Adrenal gland (tissue), 19 donors: ENCODE measurements at places on chromosomes 6 and 20.
A peak's percentile ranks its signal among the peaks of the same experiment; 100 is the strongest.

DNA sequence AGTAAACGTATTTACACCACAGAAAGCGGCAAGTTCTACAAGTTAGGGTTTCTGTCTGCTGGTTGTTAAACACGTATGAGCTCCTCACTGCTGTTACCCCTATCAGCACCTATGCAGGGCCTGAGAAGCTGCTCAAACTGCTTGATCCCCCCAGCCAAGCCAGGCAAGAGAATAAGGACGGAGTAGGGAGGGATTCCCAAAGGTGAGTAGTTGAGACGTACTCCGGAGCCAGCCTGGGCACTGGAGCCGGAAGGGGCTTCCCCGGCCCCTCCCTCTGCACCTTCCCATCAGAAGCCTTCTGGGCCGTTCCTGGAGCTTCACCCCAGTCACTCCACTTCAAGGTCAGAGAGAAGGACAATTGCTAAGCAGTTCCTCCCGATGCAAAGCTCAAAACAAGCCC is 58.0 kb downstream of the RIPOR3 start:
- no peak for DNase-seq

DNA sequence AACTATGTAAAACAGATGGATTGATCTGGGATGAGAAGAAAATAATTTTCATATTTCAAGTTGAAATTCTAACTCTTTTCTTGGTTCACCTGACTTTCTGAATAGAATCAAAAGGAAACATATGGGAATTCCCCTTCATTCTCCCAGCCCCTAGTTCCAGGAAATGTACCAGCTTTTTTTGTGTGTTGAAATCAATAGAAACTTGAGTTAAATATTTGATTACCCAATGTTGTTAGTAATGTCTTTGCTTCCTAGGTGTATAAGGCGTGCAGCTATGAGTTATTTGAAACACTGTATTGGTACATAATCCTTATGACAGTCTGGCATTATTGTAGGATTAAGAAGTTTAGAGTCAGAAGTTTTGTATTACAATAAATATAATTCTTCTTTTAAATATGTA is 21.5 kb downstream of the VNN2 start:
- DNase-seq = no peak

DNA sequence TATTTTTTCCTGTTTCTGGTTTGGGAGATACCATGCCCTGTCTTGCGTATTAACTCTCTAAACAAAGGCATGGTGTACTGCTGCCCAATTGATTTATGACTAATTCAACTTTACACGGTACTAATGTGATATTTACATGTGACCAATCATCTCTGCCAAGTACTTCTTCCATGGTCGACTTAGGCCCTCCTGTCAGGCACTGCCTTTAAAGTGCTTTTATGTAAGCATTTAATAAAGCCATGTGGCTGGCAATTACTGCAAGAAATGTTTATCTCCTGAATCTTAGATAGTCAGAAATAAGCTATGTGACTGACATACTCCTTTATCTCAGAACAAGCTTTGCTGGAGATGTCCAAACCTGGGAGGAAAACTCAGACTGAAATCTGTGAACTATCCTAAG is 323.4 kb downstream of the BTBD3 start:
- no peak for DNase-seq

DNA sequence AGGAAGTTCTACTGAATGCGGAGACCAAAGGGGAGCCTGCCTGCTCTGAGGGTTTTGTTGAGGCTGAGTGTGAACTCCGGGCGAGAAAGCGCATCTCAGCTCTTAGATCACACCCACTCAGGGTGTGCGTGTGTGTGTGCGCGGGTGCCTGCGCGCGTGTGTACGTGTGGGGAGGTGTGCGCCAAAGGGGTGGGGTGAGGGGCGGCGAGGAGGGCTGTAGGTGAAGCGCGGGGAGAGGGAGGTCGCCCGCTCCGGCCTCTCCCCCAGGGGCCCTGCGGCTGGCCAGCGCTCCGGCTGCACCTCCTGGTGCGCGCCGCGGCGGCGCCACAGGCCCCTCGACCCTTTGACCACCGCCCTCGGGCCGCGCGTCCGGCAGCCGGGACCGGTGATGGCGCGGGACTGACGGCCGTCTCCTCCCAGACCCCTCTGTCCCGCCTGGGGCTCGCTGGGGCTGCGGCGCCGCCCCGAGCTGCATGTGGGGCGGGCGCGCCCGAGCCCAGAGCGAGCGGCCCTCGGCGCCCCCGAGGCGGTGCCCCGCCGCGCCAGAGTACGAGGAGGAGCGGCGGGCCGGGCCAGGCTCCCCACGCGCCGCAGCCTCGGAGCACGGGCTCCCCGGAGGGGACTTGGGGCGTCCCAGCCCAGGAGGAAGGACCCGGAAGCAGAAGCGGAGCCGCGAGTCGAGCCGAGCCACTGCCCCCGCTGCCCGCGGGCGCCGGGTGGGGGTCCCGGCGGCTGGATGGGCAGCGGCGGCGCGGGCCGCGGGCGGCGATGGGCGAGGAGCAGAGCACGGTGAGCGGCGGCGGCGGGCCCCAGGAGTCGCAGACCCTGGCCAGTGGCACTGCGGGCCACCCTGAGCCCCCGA is at the start of gene RNF217:
RNF217 (plus strand) TSS at position 661 of the 862 bp plus-strand sequence; CDS start at position 769, 108 bp downstream.
- DNase-seq = peak; percentile 77

DNA sequence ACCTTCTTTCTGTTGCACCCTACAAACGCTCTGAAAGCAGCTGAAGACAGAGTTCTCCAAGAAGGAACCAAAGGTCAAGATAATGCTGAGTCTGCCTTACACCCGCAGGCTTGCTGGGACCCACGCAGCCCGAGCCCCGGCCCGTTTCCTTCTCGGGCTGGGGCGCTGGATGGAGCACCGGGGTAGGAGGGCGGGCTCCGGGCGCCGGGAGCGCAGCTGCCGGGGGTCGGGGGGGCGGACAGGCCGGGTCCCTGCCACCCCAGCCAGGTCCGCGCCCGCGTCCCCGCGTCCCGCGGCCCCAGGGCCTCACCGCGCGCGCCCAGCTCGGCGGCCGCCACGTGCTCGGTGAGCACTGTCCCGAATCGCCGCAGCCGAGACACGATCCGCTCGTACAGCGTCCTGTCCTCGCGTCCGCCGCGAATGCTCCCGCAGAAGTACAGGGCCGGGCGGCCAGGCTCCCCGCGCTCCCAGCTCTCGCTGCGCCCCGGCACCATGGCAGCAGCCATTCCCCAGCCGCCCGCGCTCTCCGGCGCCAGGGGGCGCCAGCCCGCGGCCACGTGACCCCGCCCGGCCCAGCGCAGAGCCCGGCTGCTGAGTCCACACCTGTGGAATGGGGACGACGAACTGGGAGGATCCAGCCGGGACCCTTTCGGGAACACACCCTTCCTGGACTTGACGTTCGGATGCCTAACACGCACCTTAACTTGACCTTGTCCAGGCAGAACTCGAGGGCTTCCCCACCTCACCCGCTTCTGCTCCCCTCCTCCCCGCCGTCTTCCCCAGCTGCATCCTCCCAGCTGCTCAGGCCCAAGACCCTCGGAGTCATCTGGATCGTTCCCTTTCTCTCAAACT is at the start of gene DNPH1:
DNPH1 (minus strand) TSS at position 531 of the 852 bp plus-strand sequence; CDS start at position 506, 25 bp downstream.
- peak; percentile 74 for DNase-seq

DNA sequence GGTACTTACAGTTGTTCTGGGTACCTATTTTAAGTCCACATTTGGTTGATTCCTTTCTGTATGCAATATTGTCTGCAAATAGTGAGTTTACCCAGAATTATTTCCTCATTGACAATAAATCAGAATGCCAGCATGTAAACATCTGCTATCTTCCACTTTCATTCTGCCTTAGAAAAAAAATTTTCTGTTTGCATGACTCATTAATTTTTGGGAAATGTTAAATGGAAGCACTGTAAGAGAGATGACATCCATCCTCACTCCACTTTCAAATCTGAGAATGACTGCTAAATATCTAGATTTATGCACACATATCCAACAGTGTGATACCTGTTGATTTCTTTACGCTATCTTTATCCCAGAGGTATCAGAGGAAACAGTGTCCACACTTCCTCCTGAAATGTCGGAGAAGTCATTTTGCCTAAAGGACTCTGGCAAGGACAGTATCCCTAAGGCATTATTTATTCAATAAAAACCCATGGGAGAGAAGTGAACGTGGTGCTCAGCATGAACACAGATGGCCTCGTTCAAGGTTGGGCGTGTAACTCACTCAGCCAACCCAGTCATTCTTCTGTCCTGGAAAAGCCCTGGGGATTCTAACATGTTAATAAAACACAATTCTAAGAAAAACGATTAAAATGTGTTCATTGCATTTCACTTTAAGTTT is 780.9 kb downstream of the QKI start:
- DNase-seq = peak; percentile 7

DNA sequence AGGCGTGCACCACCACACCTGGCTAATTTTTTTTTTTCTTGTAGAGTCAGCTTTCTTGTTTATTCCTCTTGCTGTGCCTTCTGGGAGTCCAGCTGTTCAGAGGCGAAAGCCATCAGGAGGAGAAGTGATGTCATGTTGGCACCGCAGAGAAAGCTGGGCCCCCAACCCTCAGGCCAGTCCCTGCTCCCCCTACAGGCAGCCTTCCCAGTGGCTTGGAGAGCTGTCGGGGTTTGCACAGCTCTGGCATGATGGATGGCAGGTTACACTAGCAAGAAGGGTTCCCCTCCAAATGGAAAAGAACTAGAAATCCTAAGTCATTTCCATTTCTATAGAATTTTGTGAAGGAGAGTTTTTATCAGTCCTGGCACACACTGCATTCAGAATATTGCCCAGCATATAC is 72.6 kb downstream of the C6orf52 start:
- no peak for DNase-seq

GRCh38 chr20:59636766-59637370 is 32.5 kb downstream of the PHACTR3 start:
- DNase-seq = no peak

DNA sequence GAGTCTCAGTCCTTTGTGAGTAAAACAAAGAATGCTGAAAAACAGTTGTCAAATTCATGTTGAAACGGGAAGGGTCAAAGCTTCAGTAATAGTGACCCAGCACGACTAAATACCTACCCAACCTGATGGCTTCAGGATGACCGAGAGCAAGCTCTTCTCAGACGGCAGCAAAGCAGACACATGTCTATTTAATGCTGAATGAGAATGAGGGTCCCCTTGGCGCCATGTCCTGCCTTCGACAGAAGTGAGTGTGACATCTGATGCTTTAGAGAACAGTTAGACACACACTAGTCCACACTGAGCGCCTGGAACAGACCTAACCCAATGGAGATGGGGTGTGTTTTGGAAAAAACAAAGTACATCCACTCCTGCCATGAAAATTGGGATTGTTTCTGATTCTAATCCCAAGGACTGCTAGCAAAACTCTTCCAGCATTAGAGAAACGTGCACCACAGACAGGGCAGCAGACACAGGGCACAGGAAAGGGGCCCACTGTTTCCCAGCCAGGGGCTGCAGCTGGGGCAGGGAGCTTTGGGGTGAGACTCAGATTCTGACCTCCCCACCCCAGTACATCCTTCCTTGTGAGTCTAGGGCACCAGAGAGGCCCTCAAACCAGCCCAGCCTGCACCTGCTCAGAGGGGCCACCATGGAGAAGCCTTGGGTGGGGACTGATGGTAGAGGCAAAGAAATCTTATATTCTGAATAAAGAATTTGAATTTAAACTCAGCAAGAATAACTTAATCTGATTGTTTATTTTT is 76.5 kb downstream of the C6orf118 start:
- DNase-seq = no peak
